ENCODE measurements at places on chromosomes 4 and X.

GRCh38 chrX:40318076-40318475 is 220.3 kb upstream of the BCOR start:
- no peak for DNase-seq

DNA sequence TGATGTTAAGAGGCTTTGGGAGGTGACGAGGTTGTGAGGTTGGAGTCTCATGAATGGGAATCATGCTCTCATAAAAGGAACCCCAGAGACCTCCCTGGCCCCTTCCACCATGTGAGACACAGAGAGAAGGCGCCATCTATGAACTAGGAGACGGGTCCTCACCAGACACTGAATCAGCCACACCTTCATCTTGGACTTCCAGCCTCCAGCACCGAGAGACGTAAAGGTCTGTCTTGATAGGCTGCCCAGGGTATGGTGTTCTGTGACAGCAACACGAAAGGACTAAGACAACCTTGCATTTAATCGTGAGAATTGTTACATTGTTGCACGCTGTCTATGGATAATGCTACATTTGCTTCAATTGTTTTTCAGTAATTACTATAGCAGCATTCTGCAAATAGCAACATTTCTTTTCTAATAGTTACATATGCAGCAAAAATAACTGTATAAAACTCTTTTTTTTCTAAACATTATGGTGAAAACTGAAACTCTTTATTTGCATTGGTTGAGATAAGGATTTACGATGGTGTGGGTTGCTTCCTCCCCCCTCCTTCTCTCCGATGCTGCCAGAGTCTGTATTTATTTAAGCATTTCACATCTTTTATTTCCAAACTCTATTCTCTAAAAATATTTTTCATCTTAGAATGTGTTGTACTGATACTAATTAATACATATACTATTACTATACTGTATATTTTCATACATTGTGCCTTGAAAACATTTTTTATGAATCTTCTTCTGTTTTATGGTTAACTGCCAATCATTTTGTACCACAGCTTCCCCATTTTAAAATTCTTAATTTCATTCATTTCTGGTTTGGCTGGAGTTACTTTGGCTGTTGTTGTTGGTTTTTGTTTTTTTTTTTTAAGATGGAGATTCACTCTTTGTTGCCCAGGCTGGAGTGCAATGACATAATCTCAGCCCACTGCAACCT is 26.4 kb upstream of the AKAP17A start:
- no peak for DNase-seq

- no peak for DNase-seq
These were observed 13.3 kb downstream of the SRP72 start for GRCh38 chr4:56480691-56481090.

GRCh38 chrX:96689991-96690390 is 5.3 kb downstream of the DIAPH2 start:
- DNase-seq, result no peak

- no peak for DNase-seq
These were observed 41.4 kb upstream of the RASSF6 start for GRCh38 chr4:73661646-73662119.

DNA sequence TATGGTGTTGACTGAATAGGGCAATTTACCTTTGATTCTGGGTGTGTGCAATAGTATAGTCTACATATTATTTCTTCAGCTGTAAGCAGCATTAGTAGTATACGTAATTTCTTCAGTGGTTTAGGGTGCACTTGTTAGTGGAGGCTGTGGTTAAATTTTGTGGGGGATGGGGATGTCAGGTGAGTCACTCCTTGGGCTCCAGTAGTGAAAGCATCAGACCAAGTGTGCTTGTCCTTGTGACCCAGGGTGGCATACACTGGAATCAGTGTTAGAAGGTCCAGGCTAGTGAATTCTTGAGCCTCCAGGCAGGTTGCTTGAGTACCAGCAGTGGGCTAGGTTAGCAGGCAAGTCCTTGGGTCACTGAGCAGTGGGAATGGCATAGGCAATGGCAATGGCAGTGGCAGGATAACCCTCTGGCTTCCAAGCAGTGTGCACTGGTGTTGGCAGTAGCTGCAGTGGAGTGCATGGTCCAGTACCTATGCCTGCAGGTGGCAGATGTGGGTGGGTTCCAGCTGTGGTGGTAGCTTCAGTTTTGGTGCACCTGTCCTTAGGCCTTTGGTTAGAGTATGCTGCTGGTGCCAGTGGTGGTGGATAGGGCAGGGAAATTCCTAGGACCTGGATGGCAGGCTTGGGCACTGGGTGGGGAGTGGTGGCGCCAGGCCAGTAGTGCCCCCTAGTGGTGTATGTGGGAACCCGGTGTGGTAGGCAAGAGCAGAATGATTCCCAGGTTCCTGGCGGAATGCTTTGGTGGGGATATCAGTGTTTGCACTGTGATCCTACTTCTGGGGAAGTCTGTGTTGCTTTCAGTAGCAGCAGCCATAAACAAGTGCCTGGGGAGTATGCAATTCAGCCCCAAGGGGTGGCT is 531.0 kb downstream of the SMARCA1 start:
- DNase-seq, result no peak

DNA sequence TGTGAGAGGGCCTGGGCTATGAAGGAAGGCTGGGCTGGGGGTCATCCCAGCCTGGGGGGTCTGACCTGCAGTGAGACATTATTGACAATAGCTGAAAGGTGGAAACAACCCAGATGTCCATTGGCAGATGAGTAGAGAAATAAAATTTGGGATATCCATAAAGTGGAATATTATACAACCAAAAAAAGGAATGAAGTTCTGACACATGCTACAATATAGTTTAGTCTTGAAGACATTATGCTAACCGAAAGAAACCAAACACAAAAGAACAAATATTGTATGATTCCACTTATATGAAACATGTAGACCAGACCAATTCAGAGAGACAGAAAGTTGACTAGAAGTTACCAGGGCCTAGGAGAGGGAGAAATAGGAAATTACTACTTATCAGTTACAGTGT is 44.7 kb downstream of the RTL5 start:
- no peak for DNase-seq

- no peak for DNase-seq
These were observed 66.2 kb upstream of the TACR3 start for GRCh38 chr4:103786014-103786413.

DNA sequence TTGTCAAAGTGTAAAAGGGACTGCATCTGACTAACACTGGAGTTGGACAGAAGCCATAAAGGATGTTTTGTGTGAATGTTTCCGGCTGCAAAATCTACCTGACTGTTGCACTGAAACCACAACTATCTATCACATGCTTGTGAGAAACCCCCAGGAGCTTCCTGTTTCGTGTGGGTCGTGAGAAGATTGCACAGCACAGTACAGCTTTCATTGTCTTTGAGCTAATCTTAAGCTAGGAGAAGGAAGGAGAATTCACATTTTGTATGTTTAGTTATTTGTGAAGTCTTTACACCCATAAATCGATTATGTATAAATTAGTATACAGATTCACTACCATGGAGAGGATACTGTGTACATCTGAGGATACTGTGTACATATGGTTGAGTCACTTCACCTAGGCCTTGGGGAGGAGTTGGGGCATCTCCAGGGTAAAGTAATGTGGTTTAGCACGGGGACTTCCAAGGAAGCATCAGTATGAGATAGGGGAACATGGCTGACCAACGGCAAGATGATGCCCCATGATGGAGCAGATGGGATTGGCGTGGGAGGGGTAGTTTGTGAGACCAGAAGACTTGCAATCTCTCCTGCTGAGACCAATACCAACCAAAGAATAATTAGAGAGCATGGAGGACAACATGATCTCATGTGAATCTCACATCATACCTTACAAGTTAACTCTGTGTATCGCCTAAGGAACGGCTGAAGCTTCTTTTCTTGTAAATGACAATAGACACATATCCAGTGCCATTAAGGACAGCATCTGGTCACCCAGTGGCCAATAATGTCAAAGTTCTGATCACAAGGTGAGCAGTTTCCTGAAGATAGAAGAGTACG is 43.1 kb upstream of the FAM9C start:
- DNase-seq, result peak; percentile 55

Data from activated T-helper 9 cell treated with anti-CD3 and anti-CD28 coated beads, Interleukin-2, amount 50 U/mL, for 16 hours (primary cell).